Activated naive CD4-positive, alpha-beta T cell treated with anti-CD3 and anti-CD28 coated beads for 36 hours (primary cell): ENCODE measurements at places on chromosomes 2 and 18. TPM values are rescaled to one million over a fixed set of nuclear protein-coding genes. Genes with fewer than 3 reads are reported as not detected.

- no peak for DNase-seq
These were observed 846.2 kb downstream of the SLC4A3 start for GRCh38 chr2:220473611-220474010.

DNA sequence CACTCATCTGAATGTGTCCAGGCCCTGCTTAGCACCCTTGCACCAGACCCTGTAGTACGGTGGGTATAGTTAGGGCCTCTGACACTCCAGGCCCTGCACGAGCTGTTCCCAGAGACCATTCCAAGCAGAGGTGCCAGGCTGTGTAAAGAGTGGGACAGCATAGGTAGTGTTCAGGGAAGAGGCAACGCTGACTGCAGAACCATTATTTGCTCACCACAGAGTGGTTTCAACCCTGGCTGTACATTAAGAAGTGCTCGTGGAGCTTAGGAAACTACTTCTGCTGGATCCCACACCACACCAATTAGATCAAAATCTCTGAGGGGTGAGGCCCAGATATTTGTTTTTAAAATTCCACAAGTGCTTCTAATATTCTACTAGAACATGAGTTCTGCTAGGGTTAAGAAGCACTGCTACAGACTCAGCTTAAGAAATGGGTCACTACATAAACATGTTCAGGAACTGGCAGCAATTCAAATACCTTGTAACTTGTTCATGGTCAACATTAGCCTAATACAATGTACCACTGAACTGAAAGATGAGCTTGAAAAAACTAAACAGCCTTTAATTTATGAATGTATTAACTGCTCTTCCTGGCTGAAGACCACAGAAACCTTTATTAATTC lies 183.0 kb downstream of the MYO5B start:
- DNase-seq: no peak

GRCh38 chr2:39693245-39693644 lies 27.5 kb downstream of the TMEM178A start:
- no peak for DNase-seq

- DNase-seq: peak; percentile 38
These were observed 2.1 kb downstream of the BCL2L11 start for GRCh38 chr2:111122631-111123421.

DNA sequence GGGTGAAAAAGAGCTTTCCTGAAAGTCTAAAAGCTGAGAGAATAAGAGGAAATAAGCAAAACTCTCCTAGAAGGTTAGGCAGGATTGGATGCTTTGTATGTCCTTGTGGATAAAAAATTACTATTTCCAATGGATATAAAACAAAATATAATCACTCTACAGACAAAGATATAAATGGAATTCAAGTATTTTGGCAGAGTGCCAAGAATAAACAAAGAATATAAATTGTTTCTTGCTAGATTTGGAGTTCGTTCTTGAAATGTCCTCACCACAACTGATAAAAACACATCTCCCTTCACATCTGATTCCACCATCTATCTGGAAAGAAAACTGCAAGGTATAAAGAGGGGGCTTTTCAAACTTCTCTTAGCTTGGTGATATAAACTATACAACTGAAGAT lies 13.3 kb downstream of the SULT1C3 start:
- no peak for DNase-seq

GRCh38 chr2:68155618-68156017 lies 2.1 kb upstream of the PNO1 start:
- no peak for DNase-seq

DNA sequence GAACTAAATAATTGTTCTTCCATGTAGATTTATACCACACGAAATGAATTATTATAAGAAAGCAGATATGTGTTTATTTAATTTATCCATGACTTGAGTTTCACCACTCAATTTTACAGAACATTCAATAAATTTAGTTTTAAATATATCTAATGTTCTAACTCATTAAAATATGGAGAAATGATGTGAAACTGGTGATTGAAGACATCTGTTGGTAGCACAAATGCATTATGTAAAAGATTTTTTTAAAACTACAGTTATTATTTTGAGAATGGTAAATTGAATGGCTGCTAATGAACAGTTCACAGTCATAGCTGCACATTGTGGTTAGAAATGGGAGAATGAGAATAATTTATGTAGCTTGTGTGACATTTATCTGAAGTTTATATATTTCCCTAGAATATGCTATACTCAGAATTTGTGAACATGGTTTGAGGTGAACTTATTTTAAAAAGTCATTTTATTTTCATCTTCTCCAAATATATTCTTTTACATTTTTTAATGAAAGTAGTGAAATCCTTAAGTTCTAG lies 203.5 kb downstream of the DPP4 start:
- DNase-seq: no peak

DNA sequence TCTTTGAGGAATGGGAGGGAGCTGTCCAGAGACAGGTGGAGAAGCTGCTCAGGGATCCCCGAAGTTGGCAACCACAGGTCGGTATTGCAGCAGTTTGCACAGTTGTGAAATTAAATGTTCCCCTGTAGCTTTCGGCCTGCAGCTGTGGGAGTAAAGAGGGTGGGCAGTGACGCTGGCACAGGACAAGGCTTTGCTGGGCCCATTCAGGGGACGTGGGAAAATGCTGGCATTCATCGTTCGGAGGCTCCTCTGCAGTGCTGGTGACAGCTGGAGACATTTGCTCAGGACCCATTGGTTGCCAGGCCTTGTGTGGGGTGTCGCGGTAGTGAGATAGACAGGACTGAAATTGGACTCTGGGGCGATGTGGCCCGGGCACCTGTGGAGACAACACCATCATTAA lies 173.7 kb downstream of the MYCN start:
- DNase-seq: no peak

- no peak for DNase-seq
These were observed 57.1 kb upstream of the ODC1 start for GRCh38 chr2:10504994-10505820.

DNA sequence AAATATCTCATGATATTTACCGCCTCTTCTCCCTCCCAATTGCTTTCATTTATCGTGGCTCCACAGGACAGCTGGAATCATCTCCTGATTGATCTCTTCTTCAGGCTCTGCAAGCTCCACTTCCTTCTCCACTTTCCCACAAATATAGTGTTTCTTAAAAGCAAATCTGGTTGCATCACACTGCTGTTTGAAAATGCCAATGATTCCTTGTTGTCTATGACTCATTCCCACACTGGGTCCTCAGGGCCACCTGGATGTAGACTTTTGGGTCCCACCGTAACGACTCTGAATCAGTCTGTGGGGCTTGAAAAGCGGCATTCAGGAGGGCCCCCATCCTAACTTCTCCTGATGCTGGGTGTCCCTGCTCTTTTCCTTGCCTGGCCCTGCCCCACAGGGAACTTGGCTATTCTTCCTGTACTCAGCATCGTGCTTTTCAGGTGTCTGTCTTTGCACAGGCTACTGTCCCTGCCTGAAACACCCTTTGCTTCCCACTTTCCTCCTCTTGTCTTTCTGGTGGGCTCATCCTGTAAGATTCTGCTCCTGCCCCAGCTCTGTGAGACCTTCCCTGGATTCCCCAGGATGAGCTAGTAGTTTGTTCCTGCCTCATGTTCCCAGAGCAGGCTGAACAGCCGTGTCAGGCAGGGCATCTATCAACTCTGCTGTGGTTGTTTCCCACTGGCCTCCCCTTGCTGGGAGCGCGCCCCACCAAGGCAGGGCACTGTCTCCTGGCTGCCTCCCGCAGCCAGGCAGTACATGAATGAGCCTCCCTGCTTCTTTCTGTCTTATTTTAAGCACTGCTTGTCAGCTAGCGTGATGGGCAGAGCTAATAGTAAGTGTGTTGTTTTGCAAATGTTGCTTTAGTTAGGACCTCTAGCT lies 111.9 kb downstream of the KCTD1 start:
- DNase-seq: no peak

GRCh38 chr18:49731421-49731841 lies 81.9 kb downstream of the ACAA2 start:
- no peak for DNase-seq

- no peak for DNase-seq
These were observed 35.3 kb upstream of the SOS1 start for GRCh38 chr2:39156107-39156506.

GRCh38 chr2:24040511-24040910 lies 6.7 kb downstream of the WDCP start:
- DNase-seq: no peak

- DNase-seq: no peak
These were observed 31.4 kb upstream of the TAF1B start for GRCh38 chr2:9811679-9812511.

- DNase-seq: peak; percentile 83
These were observed 9.9 kb downstream of the DNMT3A start for GRCh38 chr2:25331686-25332365.

- no peak for DNase-seq
These were observed 3.8 kb downstream of the CXCR2 start for GRCh38 chr2:218129458-218130135.

GRCh38 chr2:237664151-237664550 lies 36.8 kb downstream of the LRRFIP1 start:
- DNase-seq: no peak

DNA sequence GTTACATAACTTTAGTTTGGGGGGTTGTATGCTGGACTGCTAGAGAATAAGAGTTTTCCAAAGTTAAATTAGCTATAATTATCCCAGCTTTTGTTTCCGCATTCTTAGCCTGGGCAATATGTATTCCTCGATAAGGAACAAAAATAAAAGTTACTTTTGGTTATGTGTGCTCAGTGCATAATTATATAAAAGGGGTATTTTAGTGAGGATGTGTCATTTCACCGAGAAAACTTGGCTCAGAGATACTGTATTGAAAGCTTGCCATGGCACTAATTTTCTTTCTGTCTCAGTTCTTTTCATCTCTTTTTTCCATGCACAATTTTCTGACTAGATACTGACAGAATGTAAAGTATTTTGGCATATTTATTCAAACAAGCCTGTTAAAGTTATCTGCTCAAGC lies 28.2 kb downstream of the ARHGAP15 start:
- no peak for DNase-seq

DNA sequence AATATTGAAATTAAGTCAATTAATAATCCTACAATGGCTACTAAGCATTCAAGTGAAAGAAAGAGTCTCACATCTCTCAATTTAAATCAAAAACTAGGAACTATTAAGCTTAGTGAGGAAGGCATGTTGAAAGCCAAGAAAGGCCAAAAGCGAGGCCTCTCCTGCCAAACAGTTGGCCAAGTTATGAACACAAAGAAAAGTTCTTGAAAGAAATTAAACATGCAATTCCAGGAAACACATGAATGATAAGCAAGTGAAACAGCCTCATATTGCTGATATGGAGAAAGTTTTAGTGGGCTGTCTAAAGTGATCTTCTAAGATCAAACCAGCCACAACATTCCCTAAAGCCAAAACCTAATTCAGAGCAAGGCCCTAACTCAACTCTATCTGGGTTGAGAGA lies 11.8 kb downstream of the RDH14 start:
- DNase-seq: no peak

DNA sequence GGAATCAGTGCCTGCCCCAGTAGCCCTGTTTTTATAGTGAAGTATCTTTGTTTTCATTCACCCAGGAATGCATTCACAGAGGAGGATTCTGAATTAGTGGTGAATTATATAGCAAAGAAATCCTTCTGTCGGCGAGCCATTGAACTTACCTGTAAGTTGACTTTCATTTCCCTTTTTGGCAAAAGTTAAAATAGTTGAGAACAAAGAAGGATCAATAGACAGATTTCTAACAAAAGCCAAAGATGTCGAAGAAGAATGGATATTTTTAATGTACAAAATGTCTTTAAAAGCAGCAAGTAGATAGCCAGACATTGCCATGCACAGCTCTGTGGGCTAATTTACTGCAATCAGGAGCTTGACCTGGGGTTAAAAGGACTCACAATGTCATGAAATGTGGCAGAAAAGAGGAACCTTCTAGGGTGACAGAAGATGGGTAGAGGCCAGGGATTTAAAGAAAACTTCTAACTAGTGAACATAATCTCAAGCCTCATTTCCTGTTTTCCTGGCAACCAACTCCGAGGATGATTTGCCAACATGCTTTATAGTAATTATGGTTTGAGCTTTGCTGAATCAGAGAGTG lies 53.8 kb upstream of the TMEM87B start:
- DNase-seq: no peak

DNA sequence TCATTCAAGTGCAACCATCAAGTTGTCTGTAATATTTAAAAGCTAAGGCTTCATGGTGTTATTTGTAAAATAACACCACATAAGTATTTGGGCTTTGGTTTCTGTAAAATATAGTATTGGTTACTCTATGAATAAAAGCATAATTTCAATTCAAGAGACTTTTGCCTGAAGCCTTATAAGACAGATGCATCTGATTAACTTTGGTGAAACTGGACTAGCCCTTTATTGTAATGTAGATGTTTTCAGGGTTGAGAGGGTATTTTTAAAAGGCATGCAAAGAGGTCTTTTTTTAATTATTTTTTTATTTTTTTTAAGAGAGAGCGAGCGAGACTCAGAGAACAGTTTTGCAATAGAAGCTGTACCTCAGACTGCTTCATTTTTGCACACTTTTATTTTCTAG lies 66.5 kb downstream of the ASXL3 start:
- DNase-seq: no peak

DNA sequence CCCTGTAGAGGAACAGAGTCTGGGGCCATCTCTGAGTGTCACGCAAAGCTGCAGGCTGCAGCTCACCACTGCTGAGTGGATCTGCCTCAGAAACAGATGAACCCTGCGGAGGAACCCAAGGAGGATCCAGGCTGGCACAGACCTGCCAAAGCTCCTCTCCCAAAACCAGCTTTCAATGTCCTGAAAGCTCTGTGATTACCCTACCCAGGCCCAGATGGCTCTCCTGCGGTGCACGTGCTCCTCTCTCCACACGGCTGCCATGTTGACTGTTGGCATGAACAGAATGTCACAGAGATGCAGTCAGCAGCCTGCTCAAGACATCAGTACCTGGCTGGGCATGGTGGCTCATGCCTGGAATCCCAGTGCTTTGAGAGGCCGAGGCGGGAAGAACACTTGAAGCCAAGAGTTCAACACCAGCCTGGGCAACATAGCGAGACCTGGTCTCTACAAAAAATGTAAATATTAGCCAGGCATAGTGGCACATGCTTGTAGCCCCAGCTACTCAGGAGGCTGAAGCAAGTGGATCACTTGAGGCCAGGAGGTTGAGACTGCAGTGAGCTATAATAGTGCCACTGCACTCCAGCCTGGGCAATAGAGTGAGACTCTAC lies 216.8 kb downstream of the MGAT5 start:
- no peak for DNase-seq

DNA sequence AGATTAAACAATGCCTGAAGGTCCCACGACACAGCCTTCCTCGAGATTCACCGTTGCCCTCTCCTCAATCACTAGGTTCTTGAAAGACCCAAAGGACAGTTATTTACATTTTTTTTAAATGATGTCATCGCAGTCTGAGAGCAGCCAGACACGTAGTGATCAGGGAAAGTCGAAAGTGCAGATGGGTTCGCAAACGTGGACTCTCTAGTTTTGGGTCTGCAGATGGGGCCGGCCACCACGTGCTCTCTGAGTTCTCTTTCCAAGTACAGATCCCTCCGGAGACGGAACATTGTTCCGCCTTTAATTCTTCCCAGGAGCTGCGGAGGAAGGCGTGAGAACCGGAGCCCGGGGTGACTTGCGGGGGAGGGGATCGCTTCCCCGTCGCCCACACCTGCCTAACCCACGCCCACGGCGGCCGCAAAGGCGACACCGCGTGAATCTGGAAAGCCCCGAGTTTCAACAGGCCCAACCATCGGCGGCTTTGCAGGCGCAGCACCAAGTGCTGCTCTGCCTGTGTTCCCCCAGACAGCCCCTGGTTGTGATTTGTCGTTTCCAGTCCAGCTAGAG lies 54.3 kb downstream of the PKDCC start:
- peak; percentile 86 for DNase-seq

Gene CELF4
- total RNA-seq: not detected

Gene ITGB6
- total RNA-seq: not detected

Gene STAT1
- total RNA-seq: 376 TPM

Gene EGR4
- 0.12 TPM for total RNA-seq

Gene IL36A
- not detected for total RNA-seq

Gene SKOR2
- total RNA-seq: not detected

Gene IL37
- total RNA-seq: not detected

Gene STON1
- total RNA-seq: 0.45 TPM

Gene TMEM200C
- not detected for total RNA-seq
